ENCODE measurements at places on chromosomes 7 and 10.

- no peak for DNase-seq
Observed at GRCh38 chr10:131685007-131685406, 215.8 kb upstream of the PPP2R2D start.

GRCh38 chr10:30967650-30968410 is 63.8 kb downstream of the ZNF438 start:
- DNase-seq, result no peak

DNA sequence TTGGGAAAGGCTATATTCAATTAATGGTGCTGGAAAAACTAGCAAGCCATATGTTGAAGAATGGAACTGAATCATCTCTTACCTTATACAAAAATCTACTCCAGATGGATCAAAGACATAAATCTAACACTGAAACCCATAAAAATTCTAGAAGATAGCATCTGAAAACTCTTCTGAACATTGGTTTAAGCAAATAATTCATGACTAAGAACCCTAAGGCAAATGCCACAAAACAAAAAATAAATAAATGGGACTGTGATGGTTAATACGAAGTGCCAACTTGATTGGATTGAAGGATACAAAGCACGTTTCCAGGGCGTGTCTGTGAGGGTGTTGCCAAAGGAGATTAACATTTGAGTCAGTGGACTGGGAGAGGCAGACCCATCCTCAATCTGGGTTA is 1130.0 kb downstream of the DNAJB9 start:
- DNase-seq, result no peak

GRCh38 chr7:150737265-150738055 is at the start of gene GIMAP5:
GIMAP5 (plus strand) TSS chr7:150737418; CDS start chr7:150740885, 3,467 bp downstream.
- DNase-seq, result peak; percentile 68

DNA sequence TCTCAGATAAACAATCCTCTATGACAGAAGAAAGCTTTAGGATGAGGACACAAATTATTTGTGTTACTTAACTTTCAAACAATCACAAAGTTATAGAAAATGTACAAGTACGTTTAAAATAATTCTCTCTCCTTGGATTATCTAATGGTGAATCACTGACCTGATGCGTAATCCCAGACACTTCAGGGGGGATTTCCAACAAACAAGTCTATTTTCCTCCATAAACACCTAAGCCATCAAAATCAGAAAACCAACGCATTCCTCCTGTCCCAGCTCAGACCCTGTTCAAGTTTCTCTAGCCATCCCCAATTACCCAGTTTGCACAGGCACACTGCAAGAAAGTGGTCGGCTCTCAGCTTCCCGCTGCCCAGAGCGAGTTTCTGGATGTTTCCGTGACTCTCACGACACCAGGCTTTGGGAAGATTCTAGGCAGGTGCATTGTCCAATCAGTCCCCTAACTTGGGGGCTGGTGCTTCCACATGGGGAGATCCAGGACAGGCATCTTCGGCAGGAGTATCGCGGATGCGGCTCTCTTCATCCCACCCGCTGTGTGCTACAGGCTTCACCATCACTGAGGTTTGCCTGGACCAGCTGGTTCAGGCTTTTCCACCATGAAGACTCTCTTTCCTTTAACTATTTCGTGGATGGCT is 200.0 kb downstream of the ZMYND11 start:
- no peak for DNase-seq

DNA sequence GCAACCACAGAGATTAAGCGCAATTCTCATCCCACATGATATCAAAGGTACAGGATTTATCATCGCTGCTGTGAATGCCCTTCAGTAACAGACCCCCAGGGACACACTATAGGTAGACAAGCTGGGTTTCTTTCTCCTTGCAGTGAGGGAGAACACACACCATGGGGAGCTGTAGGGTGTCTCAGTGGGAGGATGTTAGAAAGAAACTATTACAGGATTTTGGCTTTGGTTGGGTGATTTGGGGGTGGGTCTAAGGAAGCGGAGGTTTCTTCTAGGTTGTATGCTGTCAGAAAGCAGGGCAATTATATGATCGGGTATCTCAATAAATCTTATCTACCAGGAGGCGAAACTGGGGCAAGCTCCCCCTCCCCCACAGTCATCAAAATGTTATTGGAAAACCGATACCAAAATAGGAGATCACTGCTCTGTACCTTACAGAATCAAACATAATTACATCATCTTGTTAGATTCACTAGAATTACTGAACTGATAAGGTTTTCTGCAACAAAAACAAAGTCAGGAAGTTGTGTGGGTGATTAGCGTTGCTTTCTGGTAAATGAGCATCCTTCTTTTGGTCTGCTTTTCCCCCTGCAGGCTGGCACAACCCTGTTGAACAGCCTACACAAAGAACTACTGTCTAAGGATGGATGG is 209.7 kb downstream of the TEX36 start:
- DNase-seq, result no peak

DNA sequence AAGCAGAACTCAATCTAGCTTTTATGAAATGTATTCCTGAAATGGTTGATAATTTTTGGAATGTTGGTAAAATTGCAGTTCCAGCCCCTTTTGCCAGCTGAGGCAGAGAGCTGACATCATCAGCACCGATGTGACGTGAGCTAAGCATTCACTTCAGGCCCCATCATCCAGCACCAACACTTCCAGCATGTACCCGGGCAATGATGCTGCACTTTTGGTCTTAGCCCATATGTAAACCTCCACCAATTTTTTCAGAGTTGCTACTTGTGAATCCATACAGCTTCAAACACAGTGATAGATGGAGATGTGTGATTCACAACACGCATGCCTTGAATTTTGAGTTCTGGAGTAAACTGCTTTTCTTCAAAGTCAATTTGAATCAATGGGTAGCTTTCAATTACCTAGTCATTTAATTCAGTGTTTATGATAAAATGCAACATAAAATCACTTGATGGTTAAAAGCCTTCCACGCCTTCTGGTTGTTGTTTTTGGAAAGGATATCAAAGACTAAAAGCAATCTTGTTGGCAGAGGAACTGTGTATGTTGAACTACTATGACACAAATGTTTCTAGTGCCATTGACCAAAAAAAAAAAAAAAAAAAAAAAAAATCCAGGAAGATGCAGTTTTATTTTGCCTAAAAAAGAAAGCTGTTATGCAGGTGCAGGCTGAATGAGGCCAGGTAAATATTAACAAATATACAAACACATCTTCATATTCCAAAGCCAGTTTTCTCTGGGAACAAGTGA is 73.9 kb downstream of the NRP1 start:
- DNase-seq, result no peak

GRCh38 chr10:5589661-5590511 is 65.1 kb downstream of the CALML3 start:
- no peak for DNase-seq

GRCh38 chr7:80467069-80467468 is 44.8 kb downstream of the GNAT3 start:
- no peak for DNase-seq

- DNase-seq, result no peak
Observed at GRCh38 chr10:91347529-91347928, 62.6 kb upstream of the HECTD2 start.

DNA sequence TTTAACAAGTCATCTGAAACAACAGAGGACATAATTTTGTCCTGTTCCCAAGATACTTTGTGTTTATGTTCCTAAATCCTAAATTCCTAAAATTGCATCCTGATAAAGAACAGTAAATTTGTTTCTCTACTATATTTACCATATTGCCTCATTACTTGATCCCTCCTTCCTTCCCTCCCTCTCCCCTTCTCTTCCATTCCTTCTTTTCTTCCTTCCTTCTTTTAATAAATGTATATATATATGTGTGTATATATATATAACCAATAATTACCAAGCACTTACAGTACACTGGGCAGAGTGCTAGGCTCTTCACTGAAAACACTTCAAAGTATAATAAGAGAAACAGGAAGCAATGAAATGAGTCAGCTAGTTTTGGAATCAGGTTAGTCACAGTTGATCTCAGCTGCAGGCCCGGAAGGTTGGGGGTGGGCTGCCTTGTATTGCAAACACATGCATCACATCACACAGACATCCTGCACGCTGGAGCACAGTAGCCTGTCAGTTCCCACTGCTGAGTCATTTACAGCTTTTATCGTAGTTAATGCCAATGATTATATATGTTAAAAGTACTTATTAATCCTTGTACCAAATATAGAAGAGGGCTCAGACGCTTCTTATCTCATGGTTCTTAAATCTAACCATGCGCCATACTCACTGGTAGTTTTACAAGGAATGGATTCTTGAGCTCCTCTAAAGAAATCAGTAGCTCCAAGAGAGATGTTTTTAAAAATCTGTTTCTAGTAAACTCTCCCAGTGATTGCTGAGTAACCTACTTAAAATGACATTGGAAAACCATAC is 551.7 kb downstream of the GRM8 start:
- DNase-seq, result peak; percentile 62

GRCh38 chr10:17064435-17064834 is 65.2 kb downstream of the CUBN start:
- DNase-seq, result no peak

DNA sequence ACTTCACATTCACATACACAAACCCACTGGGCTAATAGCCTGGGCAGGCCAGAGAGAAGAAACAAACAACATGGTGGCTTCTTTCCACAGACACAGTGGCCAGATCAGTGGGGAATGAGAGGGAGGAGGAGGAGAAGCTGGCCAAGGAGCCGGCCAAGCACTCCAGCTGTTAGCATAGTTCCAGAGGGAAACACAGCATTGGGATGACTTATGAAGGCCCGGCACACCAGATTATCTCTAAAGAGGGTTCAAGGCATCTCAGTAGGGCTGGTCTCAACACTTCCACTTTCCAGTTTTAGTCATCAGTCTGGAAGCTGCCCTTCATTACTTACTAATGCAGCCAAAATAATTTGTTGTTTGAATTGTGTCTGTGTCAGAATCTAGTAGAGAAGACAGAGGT is 42.1 kb upstream of the GPR26 start:
- no peak for DNase-seq

DNA sequence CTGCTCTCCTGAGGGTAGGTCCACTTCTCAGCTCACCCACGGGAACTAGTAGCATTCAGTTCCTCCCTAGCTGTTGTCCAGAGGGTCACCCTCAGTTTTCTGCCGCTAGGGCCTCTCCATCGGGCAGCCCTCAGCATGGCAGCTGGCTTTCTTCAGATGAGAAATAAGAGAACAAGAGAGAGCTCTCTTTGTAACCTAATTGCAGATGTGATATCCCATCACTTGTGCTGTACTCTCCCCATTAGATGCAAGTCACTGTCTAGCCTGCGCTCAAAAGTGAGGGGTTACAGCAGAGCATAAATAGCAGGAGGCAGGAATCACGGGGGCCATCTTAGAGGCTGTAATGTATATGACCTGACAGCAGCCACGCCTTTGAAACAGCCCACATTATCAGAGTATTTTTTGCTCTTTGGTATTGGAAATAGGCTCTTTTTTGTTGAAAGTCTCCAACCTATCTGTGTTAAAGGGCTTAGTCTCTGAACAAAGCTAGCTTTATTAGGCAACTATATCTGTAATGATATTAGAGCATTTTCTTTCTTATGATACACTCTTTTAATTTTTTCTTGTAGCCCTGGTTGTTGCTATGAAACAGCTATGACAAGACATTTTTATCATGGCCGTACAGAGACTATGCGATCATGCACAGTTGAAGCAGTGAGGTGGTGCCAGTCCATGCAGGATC is 45.7 kb downstream of the CROT start:
- no peak for DNase-seq
